CD4-positive, alpha-beta T cell (primary cell): ENCODE measurements at places on chromosomes 7 and 10. TPM values are rescaled to one million over a fixed set of nuclear protein-coding genes. Genes with fewer than 3 reads are reported as not detected.

Gene SFTPD
- total RNA-seq: not detected

Gene SYT15B
- 0.08 TPM for total RNA-seq

Gene NRCAM
- 7.0 TPM for total RNA-seq

DNA sequence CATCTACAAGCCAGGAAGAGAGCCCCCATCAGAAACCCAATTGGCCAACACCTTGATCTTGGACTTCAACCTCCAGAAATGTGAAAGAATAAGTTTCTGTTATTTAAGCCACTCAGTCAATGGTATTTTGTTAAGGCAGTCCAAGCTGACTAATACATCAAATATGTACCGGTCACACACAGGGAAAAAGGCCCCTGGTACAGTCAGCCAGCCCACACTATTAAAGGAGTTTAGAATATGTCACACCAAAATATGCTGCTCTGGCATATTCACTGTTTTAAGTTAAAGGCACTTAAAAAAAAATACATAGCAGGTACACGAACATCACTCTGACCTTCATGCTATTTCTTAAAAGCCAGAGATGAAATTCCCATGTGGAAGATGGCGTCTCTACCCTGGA, 15.2 kb upstream of the CDCA7L start:
- DNase-seq: no peak

- DNase-seq: no peak
These were observed 115.4 kb downstream of the MDFIC start for GRCh38 chr7:115037128-115037802.

DNA sequence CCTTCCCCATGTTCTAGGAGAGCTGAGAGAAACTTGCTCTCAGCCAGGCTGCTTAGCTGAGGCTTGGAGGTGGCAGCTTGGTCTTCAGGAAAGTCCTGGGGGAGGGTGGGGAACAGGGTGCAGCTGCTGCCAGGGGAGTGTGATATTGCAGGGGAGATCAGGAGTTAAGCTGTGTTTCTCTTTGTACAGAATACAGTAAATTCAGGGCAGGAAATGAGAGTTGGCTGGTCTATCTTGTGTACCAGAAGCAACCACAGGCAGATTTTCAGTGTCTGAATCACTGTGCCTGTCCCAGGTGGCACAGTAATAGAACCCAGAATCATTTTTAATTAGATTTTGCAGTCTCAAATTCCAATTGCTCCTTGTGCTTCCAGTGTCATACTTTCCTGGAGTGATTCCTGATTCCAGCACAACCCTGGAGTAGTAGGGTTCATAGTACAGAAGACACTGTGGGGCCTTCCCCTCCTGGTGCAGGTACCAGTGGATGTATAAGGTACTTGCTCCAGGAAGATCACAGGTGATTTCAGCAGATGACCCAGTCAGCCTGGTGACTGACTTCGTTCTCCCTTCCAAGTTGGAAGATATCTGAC, 94.0 kb upstream of the TARP start:
- peak; percentile 51 for DNase-seq

DNA sequence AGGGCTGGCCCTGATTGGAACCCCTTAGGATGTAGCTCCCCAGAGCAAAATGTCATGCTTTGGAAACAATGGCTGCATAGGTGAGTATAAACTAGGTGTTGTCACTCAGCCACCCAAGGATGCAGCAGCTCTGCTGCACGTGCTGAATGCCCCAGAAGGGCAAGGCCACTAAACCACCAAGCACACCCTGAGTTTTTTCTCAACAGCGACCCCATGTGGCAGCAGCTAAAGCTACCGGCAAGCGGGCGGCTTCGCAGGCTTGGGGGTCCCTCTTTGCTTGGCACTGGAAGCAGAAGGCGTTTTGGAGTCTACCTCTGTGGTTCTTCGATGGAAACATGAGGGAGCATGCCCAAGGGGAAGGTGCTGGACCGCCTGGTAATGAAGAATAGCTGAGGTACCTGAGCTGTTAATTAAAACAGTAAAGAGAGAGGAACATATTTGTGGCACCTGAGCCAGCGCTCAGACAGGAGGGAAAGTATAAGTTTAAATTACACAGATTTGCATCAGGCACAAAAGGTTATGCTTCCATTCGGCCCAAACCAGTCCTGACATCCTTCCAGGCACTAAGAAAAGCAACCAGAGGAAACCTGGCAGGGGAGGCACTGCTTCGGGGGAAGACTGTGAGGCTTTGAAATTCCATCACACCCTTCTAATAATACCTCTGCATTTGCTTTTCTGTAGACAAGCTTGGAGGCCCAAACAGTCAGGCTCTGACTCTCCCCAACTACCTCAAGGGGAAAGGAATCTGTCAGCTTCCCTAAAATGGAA, 152.1 kb downstream of the GFRA1 start:
- DNase-seq: no peak

DNA sequence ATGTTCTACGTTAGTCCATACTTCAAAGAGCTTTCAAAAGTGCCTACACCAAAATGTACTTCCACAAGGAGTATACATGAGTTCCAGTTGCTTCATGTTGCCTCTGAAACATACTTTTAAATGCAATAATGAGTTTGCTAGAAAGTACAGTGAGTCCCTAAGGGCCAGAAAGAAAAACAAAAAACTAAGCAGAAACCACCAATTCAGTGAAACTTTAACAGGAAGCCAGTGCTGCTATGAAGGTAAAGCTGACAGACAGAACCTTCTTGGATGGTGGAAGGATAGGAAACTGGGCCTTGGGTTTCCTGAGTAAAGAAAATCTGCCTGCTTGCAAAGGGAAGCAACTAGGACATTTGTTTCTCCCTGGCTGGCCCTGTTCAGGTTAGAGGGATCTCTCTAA, 104.2 kb downstream of the CTTNBP2 start:
- no peak for DNase-seq

- DNase-seq: no peak
These were observed 878.9 kb downstream of the TYW1 start for GRCh38 chr7:67875558-67875957.

DNA sequence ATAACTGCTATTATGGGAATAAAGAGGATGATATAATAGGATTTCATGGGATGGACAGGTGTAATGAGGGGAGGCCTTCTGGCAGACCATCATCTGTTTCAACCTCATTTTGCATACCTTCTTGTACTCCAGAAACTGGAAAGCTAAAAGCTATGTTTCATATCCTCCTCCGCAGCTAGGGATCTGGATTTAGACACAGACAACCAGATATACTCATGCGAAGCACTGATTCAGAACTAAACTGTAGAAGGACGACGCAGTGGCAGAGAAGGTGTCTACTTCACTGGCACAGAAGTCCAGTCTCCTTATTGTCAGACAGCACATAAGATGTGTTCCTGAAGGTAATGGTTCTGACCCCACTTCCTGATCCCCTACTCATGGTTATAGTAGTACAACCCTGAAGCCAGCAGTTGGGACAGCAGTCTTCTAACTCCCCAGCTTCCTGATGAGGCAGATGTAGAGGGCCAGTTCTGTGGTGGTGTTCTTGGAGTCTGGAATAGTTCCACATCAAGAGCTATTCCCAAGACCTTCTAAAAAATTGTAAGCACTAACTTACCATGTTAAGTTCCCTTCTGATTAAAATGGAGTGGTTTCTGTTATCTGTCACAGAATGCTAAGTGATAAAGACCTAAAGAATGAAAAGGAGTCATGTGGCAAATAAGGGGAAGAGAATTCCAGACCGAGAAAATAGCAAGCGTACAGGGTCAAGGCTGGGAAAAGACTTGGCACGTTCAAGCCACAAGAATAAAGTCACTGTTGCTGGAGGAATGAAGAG, 550.3 kb downstream of the GRM8 start:
- no peak for DNase-seq

- no peak for DNase-seq
These were observed 60.7 kb downstream of the CHCHD3 start for GRCh38 chr7:133021196-133021595.

DNA sequence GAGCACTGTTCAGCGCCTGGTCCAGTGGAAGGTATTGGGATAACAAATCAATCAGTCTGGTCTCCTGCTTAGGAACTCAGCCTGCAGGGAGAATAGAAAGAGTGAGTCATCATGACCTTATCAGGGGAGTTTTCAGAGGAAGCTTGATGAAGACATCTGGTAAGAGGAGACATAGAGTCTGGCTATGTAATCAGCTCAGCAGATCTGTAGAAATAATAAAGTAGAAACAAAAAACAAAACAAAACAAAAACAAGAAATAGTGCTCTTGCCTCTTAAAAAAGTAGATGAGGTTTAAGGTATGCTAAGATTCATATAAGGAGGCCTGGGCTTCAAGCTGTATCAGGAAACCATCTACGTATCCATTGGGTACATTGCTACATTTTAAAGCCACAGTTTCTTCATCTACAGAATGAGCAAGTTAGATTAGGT, 14.4 kb downstream of the TAS2R41 start:
- no peak for DNase-seq

DNA sequence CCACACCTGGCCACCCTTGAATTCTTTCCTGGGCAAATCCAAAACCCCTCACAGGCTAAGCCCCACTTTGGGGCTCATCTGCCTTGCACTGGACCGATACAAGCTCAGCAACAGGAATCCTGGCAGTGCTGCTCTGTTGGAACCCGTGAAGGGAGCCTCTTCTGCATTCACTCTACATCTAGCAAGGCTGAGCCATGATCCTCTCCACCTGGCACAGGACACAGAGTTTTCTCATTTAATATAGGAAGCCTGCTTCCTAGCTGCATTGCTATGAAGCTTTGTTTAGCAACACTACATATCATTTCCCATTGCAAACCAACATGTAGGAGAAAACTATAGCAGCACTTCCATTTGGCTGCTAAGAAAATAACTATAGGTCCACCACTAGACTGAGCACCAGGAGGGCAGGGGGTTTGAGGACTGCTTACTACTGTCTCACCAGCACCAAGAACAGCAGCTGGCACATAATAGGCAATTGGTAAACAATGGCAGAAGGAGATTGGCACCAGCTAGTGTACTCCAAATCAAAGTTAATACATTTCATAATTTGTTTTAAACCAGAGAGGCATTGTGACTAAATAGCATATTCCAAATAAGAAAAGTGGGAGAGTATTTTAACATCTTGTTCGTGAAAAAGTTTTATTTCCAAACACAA, 56.1 kb downstream of the CPVL start:
- DNase-seq: no peak

DNA sequence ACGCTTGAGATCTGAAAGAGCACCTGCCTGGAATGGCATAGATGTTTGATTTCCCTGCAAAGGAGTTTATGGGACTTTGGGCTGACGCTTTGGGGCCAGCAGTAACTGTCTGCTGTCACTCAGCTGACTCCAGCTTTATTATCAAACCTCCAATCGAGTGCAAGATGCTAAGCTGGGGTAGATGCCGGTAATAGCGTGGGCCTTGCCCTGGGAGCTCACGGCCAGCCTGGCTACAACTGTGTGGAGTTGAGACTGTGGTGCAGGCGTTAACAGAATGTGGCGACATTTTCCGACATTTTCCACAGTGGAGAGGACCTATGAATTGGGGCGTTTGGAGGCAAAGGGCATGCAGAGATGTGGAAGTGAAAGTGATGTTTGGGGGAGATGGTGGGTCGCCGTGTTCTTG, 1.3 kb downstream of the CHST12 start:
- DNase-seq: no peak

- no peak for DNase-seq
These were observed 866.3 kb upstream of the LRRN3 start for GRCh38 chr7:110224643-110225042.

DNA sequence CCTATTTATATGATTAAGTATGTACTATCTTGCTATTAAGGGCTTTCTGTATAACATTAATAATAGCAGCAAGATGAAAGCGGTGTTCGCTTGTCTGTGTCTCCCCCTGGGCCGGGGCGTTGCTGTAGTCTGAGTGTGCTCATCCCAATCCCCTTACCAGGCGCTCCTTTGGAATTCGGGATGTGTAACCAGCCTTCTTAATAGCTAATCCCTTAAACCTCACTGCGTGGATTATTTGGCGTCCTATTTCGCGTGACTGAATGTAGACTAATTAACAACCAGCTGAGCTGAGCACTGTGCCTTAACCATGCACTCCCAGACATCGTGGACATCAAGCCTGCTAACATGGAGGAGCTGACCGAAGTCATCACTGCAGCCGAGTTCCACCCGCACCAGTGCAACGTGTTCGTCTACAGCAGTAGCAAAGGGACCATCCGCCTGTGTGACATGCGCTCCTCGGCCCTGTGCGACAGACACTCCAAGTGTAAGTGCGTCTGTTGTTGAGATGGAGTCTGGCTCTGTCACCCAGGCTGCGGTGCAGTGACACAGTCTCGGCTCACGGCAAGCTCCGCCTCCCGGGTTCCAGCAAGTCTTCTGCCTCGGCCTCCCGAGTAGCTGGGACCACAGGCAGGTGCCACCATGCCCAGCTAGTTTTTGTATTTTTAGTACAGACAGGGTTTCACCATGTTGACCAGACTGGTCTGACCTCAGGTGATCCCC, 36.6 kb downstream of the BNIP3 start:
- DNase-seq: no peak
